SW 1271 (cell line): ENCODE measurements at places on chromosomes 7 and 10.

DNA sequence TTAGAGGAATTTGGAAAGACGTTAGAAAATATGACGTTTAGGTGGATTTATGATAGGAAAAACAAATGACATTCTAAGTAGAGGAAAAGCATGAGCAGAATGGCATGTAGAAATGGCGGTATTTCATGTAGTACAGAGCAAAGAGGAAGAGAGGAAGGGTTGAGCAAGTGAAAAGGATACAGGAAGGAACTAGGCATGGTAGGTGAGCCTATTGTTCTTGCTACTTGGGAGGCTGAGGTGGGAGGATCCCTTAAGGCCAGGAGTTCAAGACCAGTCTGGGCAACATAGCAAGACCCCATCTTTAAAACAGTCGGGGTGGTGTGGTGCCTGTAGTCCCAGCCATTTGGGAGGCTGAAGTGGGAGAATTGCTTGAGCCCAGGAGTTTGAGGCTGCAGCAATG, 1.2 kb downstream of the GTPBP10 start:
- DNase-seq = no peak

GRCh38 chr7:74454925-74455288, 1.2 kb downstream of the GTF2IRD1 start:
- no peak for DNase-seq

- no peak for DNase-seq
Measured at GRCh38 chr10:52318136-52318701, 4.1 kb downstream of the DKK1 start.

DNA sequence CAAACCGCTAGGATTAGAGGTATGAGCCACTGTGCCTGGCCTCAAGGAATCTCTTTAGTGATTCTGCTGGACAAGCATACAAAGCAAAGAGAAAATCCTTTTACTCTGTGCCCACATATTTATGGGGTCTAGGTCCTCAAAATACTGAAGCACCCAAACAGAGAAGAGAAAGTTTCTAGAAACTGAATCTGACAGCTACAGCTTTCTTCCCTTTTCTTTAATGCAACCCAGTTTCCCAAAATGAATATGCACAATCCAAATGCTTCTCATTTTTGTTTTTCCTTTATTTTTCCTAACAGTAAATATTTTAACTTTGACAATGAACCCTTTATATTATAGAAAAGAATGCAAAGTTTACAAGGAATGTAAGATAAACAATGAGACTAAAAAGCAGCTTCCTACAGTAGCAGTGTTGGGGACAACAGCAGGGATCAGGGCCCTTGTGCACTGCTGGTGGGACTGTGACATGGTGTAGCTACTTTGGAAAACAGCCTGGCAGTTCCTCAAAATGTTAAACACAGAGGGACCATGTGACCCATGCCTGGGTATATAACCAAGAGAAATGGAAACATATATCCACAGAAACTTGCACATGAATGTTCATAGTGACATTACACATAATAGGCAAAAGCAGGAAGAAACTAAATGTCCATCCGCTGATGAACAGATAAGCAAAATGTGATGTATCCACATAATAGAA, 325.2 kb downstream of the PRPF18 start:
- no peak for DNase-seq

- DNase-seq = no peak
Measured at GRCh38 chr7:7992506-7992905, 23.9 kb downstream of the GLCCI1 start.

DNA sequence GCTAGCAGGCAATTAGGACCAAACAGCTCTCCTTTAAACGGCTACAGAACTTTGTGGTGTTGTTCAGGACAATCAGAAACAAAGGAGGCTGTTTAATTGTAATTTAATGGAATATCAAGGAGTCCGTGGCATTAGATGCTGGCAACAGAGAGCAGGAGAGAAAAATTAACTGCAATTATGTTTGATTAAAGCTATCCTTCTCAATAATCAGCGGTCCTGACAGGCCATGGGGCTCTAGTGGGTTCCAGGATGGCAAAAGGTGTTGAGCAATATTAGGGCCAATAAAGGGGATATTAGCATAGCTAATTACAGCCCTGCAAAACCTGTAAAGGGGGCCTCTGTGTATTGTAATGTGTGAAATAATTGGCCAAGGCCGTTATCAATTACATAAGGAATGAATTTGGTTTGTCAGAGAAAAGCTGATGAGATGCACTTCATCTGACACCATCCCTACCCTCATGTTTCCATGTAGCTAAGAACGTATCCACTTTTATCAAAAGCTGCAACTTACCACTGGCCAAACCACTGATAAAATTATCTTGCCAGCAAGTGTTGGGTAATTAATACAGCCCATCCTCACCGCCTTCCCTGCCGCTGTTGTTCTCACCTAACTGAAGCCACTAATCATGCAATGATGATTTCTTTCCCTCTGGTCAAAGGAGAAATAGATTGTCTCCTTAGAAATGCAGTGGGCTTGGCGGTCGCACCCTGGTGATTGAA, 81.6 kb downstream of the EBF3 start:
- no peak for DNase-seq

GRCh38 chr10:6121146-6121545, 32.3 kb downstream of the RBM17 start:
- no peak for DNase-seq

DNA sequence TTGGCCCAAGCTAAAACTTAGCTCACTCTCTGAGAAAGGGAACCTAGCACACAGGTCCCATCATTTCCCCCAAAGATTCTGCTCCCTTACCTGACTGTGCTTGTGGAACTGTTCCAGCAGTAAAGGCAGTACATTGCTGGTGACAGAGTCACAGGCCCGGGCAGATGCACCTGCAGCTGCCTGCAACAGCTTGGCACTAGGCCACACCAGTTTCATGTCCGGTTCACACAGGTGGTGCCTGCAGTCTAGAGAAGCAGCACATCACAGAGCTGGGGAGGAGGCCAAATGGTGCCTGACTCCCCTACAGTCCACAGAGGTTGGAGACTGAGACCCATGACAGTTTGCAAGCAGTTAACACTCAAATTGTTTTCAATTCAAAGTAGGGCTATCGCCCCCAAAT, 22.2 kb downstream of the ZDHHC16 start:
- no peak for DNase-seq

DNA sequence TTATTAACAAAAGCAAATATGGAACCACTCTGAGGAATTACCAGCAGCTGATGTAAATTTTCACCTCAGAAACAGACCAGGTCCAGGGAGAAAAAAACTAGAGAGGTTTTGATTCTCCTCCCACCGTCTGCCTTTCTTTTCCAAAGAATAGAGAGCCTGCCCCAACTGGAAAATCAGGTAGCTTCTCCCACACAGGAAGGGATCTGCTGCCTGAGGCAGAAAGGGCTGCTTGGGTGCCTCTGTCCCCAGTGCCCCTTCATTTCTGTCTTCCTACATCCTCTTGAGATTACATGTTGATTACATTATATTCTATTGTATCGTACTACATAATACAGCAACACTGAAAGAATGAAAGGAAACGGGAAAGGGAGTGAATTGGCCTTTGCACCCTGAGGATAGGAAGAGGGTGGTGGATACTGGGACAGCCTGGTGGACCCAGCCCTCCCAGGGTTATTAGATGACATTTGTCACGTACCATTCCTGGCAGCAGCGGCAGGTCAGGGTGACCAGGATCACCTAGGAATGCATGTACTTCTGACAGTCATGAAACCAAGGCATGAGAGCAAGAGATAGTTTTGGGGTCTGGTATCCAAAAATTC, 8.9 kb downstream of the ST8SIA6 start:
- DNase-seq = no peak

- no peak for DNase-seq
Measured at GRCh38 chr10:86439544-86439943, 72.9 kb upstream of the GRID1 start.

GRCh38 chr10:31322647-31323046, 3.6 kb downstream of the ZEB1 start:
- no peak for DNase-seq
